ENCODE measurements at places on chromosomes 4 and X.
A peak's percentile ranks its signal among the peaks of the same experiment; 100 is the strongest.

DNA sequence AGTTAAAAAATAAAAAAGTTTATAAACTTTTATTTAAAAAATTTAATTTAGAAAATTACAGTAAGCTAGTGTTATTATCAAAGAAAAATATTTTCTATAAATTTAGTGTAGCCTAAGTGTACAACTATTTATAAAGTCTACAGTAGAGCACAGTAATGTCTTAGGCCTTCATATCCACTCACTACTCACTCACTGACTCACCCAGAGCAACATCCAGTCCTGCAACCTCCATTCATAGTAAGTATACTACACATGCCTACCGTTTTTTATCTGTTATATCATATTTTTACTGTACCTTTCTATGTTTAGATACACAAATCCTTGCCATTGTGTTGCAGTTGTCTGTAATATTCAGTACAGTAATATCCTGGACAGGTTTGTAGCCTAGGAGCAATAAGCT is 129.0 kb upstream of the FAM47B start:
- DNase-seq = no peak

DNA sequence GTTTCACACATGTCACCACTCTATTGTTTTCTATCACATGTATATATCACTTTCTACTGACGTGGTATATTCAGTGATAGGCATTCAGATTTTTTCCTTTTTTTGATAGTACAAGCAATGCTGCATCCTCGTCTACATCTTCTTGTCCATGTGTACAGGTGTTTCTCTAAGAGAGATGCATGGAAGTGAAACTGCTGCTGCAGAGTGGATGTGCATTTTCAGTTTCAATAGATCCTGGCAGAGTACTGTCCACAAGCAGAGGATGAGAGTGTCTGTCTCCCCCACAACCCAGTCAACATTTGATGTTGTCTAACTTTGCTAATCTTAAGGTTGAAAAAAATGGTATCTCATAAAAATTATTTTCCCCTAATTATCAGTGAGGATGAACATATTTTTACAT is 194.0 kb upstream of the CASK start:
- no peak for DNase-seq

GRCh38 chr4:187666697-187667494 is 328.7 kb upstream of the ZFP42 start:
- no peak for DNase-seq

- no peak for DNase-seq
Observed at GRCh38 chr4:100839712-100840111, 321.9 kb upstream of the EMCN start.

- DNase-seq = peak; percentile 17
Observed at GRCh38 chr4:121696170-121696580, 605 bp downstream of the ANXA5 start.
